G401 (cell line): ENCODE measurements at places on chromosomes 1 and 21. TPM values are rescaled to one million over a fixed set of nuclear protein-coding genes. Genes with fewer than 3 reads are reported as not detected.

Gene IL20
- total RNA-seq: not detected in 2 replicates

Gene PTCH2
- total RNA-seq: 0.18 and 0.27 TPM in 2 replicates

Gene DDR2
- 34.3 and 37.5 TPM in 2 replicates for total RNA-seq

Gene TNNI3K
- 0.25 TPM in 1 of 2 replicates, not detected in the other for total RNA-seq

Gene CDKN2C
- total RNA-seq: 98.3 and 104 TPM in 2 replicates

Gene CAMSAP2
- total RNA-seq: 11.5 and 14.2 TPM in 2 replicates

Gene SMCP
- not detected in 2 replicates for total RNA-seq

Gene TMEM269
- total RNA-seq: 0.80 TPM in 1 of 2 replicates, not detected in the other

Gene TSACC
- total RNA-seq: not detected in 2 replicates

Gene SLC25A34
- 0.75 TPM in 1 of 2 replicates, not detected in the other for total RNA-seq

Gene CLCA2
- 0.81 TPM in 1 of 2 replicates, not detected in the other for total RNA-seq

Gene AGBL4
- total RNA-seq: not detected in 2 replicates

Gene ABCA4
- total RNA-seq: 0.62 and 1.8 TPM in 2 replicates

Gene RIMS3
- total RNA-seq: 8.2 and 8.9 TPM in 2 replicates

Gene ADORA3
- not detected in 2 replicates for total RNA-seq

Gene PLEKHN1
- 4.3 and 5.5 TPM in 2 replicates for total RNA-seq

Gene TACSTD2
- not detected in 2 replicates for total RNA-seq

Gene OR14A2
- total RNA-seq: not detected in 2 replicates

Gene LAMC2
- 0.61 and 0.68 TPM in 2 replicates for total RNA-seq

Gene AJAP1
- total RNA-seq: 0.68 and 2.5 TPM in 2 replicates

Gene PBX1
- total RNA-seq: not detected in 2 replicates

Gene SDHC
- total RNA-seq: 342 and 386 TPM in 2 replicates

Gene GRIK3
- total RNA-seq: not detected in 2 replicates

Gene TRIM58
- not detected in 2 replicates for total RNA-seq

Gene C1orf94
- not detected in 2 replicates for total RNA-seq

Gene CBR1
- total RNA-seq: 4.4 and 6.6 TPM in 2 replicates

Gene FMN2
- not detected in 2 replicates for total RNA-seq

Gene A3GALT2
- total RNA-seq: not detected in 2 replicates

Gene CDC20
- 263 and 289 TPM in 2 replicates for total RNA-seq

Gene CEP85
- 16.7 and 19.1 TPM in 2 replicates for total RNA-seq

Gene CASQ1
- 0.71 TPM in 1 of 2 replicates, not detected in the other for total RNA-seq

Gene OR2AK2
- not detected in 2 replicates for total RNA-seq

Gene RBM11
- total RNA-seq: 0.62 TPM in 1 of 2 replicates, not detected in the other

Gene ADAMTSL4
- total RNA-seq: 20.0 and 22.9 TPM in 2 replicates

Gene SYT2
- not detected in 2 replicates for total RNA-seq

Gene NTMT2
- total RNA-seq: not detected in 2 replicates

Gene VWA1
- total RNA-seq: 20.3 and 26.8 TPM in 2 replicates

Gene GUCA2A
- total RNA-seq: not detected in 2 replicates

Gene RHOU
- 0.54 and 1.8 TPM in 2 replicates for total RNA-seq

Gene FCRL4
- not detected in 2 replicates for total RNA-seq

Gene OLFML3
- 0.31 and 0.49 TPM in 2 replicates for total RNA-seq
